ENCODE measurements at places on chromosomes 3 and 15. TPM values are rescaled to one million over a fixed set of nuclear protein-coding genes. Genes with fewer than 3 reads are reported as not detected.
A peak's percentile ranks its signal among the peaks of the same experiment; 100 is the strongest.

PRSS50 gene
- 0.50 TPM for total RNA-seq

NR2F2 gene
- total RNA-seq: 72.1 TPM

- DNase-seq: peak; percentile 38
Observed at GRCh38 chr3:151085889-151086483, 522 bp downstream of the MED12L start.

GRCh38 chr3:96370637-96371036 lies 443.8 kb upstream of the EPHA6 start:
- DNase-seq: no peak

KBTBD13 gene
- not detected for total RNA-seq

DNA sequence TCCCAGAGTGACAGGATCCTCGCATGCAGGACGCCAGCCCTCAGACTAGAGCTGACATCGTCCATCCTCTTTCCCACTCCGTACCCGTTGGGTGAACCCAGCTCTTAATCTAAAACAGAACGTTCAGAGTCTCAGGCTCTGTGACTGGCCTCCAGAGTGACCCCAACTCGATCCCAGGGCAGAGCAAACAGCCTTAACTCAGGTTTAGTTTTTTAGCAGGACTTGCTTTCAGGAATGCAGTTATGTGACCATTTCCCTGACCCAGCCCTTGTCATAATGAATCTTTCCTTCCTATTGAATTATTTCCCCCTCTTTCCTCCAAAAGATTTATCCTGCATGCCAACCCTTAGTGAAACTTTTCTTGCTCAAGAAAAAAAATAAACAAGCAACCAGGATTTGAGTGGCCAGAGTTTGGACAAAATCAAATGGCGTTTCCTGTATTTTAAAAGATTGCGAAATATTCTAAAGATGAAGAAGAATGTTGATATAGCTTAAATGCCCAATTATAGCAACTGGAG lies 47.8 kb upstream of the RARB start:
- no peak for DNase-seq

LCMT2 gene
- 6.4 TPM for total RNA-seq

- DNase-seq: no peak
Observed at GRCh38 chr3:104673981-104674380, 692.7 kb upstream of the ALCAM start.

LAMB2 gene
- total RNA-seq: 230 TPM

XCR1 gene
- 0.18 TPM for total RNA-seq

All from PC-9 (cell line).